ENCODE measurements at places on chromosomes 3 and 15.

DNA sequence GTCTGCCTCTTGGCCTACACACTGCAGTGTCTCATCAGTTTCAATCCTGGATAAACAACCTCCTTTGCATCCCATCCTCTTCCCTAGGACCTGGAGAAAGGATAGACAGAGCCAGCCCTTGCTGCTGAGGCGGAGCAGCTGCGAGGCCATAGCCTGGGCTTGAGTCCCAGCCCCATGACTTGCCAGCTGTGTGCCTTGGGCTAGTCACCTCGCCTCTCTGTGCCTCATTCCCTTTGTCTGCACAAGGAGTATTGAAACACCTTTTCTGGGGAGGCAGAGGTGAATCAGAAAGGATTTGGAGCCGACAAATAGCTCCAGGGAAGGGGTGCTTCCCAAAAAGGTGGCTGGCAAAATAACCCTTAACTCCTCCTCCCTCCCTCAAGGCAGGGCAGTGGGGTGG is 65.0 kb upstream of the SLC6A1 start:
- no peak for DNase-seq

DNA sequence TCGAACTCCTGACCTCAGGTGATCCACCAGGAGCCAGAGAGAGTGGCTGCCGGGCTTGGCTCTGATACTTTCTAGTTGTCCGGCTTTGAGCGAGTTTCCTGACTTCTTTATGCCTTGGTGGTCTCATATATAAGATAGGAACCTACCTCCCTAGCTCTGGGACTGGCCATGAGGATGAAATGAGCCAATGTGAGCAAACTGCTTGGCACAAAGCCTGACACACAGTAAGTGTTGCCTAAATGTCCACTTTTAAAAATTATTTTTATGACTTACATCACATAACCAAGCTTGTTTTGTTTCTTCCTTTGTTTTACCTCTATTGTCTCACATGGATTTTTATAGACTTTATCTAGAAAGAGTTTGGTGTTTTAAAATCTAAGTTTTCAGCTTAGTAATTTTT is 42.1 kb upstream of the CCDC174 start:
- no peak for DNase-seq

DNA sequence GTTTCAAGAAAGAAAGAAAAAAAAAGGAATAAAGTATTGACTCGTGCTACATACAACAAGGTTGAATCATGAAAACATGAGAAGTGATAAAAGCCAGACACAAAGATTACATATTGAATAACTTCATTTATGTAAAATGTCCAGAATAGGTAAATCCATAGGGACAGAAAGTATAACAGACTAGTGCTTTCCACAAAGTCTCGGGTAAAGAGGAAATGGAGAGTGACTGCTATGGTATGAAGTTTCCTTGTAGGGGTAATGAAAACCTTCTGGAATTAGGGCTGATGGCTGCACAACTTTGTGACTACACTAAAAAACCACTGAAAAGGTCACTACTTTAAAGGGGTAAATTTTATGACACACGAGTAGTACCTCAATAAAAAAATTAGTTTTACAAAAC is 13.0 kb downstream of the LRRFIP2 start:
- DNase-seq, result no peak

DNA sequence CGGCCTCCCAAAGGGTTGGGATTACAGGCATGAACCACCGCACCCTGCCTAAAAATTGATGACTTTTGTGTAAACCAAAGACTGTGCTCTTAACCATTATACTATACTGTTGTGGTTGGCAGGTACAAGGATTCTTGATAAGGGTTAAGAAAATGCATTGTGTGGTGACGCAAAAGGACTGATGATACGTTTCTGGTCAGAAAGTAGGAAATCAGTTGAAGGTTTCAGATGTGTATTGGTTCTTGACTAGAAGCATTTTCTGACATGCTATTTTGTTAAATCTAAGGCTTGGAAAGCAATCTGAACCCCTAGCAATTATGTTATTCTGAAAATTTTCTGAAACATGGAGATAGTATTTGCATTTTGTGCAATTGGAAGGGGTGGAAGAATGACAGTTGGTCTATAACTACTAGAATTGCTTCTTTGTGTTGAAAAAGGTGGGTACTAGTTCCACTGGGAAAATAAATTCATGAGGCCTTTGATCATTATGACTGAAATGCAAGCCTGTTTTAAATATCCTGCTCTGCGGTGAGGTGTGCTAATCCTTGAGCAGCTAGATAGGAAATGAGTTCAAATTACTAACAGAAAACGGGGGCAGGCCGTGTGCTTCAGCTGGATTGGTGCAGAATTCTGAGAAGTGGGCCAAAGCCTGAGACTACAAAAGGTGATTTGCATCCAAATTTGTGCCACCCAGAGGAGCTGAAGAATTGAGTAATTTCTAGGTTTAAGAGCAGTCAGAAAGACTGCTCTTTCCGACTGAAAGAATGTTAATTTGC is 66.0 kb upstream of the LRRFIP2 start:
- no peak for DNase-seq

DNA sequence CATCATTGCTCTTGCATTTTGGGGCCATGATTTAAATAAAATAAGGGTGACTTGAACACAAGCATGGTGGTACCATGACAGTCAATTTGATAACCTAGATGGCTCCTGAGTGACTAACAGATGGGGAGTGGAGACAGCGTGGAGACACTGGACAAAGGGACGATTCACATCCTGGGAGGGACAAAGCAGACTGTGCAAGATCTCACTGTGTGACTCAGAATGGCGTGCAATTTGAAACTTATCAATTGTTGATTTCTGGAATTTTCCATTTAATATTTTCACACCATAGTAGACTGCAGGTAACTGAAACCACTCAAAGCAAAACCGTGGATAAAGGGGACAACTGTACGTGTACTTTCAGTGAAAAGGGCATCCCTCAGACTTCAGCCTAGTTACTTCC is 25.5 kb downstream of the MCCC1 start:
- DNase-seq, result no peak

GRCh38 chr3:118181274-118181673 is 853.4 kb downstream of the IGSF11 start:
- no peak for DNase-seq

GRCh38 chr15:98003518-98003917 is 43.0 kb downstream of the ARRDC4 start:
- no peak for DNase-seq

- DNase-seq, result no peak
These were observed 352.1 kb downstream of the SLC9A9 start for GRCh38 chr3:143496191-143496590.

GRCh38 chr3:98508582-98508981 is 11.1 kb downstream of the OR5K2 start:
- no peak for DNase-seq
